ENCODE measurements at places on chromosomes 11 and 22. TPM values are rescaled to one million over a fixed set of nuclear protein-coding genes. Genes with fewer than 3 reads are reported as not detected.

DNA sequence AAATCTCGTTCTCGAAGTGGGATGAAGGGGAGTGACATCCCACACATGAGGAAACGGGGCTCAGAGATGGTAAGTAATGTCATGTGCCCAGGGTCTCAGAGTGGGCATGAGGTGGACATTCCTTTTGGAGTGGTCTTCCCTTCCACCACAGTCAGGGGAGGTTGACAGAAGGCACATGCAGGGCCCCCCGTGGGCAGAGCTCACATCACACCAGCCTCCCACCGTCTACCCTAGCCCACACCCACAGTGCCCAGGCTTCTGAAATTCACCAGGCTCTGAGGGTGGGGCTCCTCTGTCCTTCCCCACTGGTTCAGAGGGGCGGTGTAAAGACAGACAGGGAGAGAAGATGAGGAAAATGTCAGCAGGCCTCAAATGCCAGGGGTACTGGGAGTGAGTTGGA, 41.1 kb upstream of the TIMP3 start:
- no peak for DNase-seq

DNA sequence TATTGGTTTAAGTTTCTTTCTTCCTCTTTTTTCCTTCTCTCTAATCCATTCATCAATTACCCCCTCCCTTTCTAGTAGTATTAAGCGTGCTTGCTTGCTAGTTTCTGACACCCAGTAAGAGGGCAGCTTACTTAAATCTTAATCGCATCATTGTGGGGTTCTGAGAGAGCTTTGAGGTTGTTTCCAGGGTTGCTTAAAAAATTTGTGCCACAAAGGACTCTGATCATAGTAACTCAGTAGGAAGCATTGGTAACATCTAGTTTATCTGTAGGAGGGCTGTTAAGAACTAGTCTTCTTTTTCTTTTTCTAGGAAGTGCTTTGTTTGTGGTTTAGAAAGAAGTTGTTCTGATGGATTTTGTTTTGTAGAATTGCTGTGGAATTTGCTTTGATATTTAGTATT, 45.3 kb downstream of the TMEM135 start:
- no peak for DNase-seq

- no peak for DNase-seq
These were observed 349.9 kb upstream of the ANO3 start for GRCh38 chr11:25981998-25982397.

GRCh38 chr11:87351676-87352075, 313.9 kb downstream of the TMEM135 start:
- no peak for DNase-seq

DNA sequence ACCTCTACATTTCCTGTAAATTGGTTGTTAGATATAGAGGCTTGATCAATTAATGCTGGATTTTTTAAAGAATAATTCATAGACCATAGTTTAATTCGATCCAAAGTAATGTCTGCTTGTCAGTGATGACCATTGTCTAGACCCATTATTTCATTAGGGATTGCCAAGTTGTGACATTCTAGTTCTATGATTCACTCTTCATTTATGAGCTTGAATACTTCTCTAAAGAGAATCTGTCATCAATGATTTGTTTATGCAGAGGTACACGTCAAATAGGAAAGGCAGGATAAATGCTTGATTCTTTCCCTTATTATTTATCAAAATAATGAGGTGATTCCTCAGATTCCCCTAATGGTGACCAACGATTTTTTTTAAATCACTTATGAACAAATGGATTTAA, 24.0 kb upstream of the ROBO3 start:
- no peak for DNase-seq

The MMP13 gene
- total RNA-seq, result not detected

The CST6 gene
- not detected for total RNA-seq

GRCh38 chr11:6022956-6023355, 7.6 kb downstream of the OR56A1 start:
- no peak for DNase-seq

The SERPIND1 gene
- total RNA-seq, result not detected

GRCh38 chr11:95544095-95544856, 245.3 kb downstream of the FAM76B start:
- no peak for DNase-seq

- no peak for DNase-seq
These were observed 165.6 kb upstream of the DDI1 start for GRCh38 chr11:103870821-103871309.

- DNase-seq, result no peak
These were observed 8.6 kb downstream of the TCN1 start for GRCh38 chr11:59857439-59858434.

- DNase-seq, result no peak
These were observed 9.3 kb upstream of the MSANTD4 start for GRCh38 chr11:106031202-106031810.

The C11orf97 gene
- total RNA-seq, result not detected

- DNase-seq, result no peak
These were observed 8.6 kb downstream of the CDPF1 start for GRCh38 chr22:46241396-46242007.

The GRAP2 gene
- total RNA-seq, result not detected

The KCNJ11 gene
- 2.3 TPM for total RNA-seq

GRCh38 chr11:86888164-86889000, 66.8 kb downstream of the FZD4 start:
- DNase-seq, result no peak

DNA sequence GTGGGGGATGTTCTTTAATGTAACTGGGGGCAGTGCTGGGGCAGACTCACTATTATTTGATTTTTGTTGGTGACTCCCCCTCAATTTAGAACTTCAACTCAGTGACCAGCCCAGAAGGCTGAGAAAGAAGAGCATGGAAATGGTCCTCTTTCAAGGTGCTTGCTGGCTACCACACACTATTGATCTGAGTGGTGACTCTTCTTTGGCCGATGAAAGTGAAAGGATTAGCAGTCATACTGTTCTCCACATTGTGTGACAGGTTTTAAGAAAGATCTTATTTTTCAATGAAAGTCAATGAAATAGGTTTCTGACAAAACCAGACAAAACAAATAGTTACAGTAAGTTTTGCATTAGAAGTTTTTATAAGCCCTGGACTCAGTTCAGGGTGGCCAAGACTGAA, 29.9 kb downstream of the NLRP14 start:
- DNase-seq, result no peak

- DNase-seq, result no peak
These were observed 49.5 kb downstream of the LMO2 start for GRCh38 chr11:33842236-33842915.

The KCNE3 gene
- total RNA-seq, result 4.9 TPM

The YAP1 gene
- total RNA-seq, result 124 TPM

DNA sequence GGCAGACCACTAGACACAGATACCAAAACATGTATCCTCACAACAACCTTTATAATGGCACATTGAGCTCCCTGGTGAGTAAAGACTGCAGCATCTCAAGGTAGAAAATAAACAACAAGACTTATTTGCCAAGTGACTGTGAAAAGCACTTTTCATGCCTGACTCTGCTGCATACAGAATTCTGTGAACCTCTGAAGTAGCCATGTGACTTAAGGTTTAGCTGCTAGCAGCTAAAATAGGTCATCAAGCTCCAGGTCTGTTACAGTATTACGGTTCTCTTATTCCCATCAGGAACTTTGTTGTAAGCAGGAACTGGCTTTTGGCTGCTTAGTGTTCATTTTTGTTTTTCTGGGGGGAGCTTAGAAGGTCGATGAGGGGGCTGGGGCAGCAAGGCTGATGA, 139.4 kb downstream of the PAX6 start:
- DNase-seq, result no peak

GRCh38 chr11:62654297-62654696, 1.2 kb upstream of the INTS5 start:
- DNase-seq, result no peak

All from H9 (cell line).